H9 (cell line): ENCODE measurements at places on chromosomes 5 and 9. TPM values are rescaled to one million over a fixed set of nuclear protein-coding genes. Genes with fewer than 3 reads are reported as not detected.

Gene TEX48
- not detected in 2 replicates for total RNA-seq

Gene PPP2R2B
- total RNA-seq: 14.3 and 15.2 TPM in 2 replicates

DNA sequence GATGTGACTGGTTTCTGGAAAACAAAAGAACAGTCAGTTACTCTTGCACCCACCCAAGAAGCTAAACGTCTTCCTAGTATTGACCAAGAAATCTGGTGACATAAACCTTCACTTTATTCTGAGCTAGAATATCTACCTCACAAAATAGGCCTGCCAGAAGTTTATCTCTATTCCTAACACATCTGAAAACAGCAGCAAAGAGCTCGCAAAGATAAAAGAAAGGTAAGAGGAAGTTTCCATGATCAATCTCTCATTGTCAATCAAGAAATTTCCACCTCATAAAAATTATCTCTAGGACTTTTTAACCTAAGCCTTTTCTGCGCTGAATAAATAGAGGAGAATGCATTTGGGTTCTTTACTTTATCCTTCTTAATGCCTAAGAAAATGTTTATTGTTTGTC, 17.3 kb upstream of the ZNF474 start:
- H3K27me3 ChIP-seq: no peaks in the 10 kb centered on the region
- no peak overlapping the region for H3K4me3 ChIP-seq
- H3K4me1 ChIP-seq: no peaks in the 10 kb centered on the region
- H3K27ac ChIP-seq: no peak overlapping the region

DNA sequence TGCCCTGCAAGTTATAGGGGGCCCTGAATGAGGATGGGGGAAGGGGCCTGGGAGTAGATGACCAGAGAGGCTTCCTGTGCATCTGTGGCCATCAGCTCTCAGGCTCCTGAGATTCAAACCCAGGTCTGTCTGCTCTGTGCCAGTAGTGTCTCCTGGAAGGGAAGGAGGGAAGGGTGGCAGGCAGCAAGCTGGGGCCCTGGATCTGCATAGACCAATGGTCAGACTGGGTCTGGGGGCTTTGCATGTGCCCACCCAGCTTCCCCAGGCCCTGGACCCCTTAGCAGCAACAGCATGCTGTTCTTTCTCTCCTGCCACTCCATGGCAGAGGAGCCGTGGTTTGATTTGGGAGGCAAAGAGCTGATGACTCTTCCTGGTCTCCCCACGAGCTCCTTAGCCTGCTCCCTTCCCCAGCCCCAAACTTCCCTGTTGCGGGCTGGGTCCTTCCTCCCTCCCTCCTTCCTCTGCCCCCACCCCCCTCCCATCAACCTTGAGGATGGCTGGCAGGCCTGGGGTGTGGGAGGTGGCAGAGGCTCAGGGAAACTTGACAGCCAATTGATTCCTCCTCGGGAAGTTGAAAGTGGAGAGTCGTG, 31.6 kb downstream of the DAB2IP start:
- H3K27me3 ChIP-seq: no peaks in the 10 kb centered on the region
- peaks cover 6% of the 10 kb centered on the region; the same call in 2 of the 3 replicates for H3K36me3 ChIP-seq
- no peak overlapping the region for H3K4me3 ChIP-seq
- no peak for DNase-seq
